G401 (cell line): ENCODE measurements at places on chromosomes 13 and 19.

- DNase-seq, result no peak
Measured at GRCh38 chr13:73216381-73216831, 157.6 kb downstream of the KLF5 start.

DNA sequence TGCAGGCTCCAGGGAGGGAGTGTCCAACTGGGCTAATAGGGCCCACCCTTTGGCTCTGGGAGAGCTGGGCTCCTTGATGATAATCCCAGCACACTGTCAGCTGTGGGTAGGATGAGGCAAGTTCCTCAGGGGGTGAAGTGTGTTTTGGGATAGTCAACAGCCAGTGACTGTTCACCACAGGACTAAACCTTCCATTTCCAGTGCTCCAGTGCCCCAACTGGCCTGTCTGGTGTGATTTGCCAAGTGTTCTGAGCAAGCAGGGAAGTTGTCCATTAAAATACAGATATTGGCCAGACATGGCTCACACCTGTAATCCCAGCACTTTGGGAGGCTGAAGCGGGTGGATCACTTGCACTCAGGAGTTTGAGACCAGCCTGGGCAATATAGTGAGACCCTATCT, 150.9 kb downstream of the TM9SF2 start:
- no peak for DNase-seq

DNA sequence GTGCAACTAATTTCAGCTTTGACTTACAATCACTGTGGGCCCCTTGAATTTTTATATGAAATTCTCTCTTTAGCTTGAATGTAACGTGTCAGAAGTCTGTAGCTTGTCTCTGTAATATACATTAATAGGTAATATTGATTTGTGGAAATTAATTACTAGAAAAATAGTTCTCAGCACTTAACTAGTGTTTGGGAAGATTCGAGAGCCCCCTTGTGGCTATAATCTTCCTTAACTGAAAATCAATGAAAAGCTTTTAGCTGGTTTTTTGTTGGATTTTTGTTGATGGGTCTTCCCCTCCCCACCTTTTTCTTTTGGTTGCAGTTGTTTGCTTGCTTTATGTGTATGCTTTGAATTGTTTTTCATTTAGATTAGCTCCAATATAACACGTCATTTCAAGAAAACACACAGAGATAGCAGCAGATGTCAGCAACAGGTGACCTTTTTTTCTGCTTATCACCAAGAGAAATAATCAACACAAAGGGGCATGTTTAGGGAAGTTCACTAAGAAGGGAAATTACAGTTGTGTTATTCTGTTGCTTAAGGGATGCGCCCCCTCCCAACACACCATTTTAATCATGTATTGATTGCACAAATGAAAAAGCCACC, 176.8 kb downstream of the OXGR1 start:
- no peak for DNase-seq

GRCh38 chr13:59730026-59730425, 433.7 kb downstream of the DIAPH3 start:
- no peak for DNase-seq

GRCh38 chr19:17022738-17023137, 3.9 kb downstream of the CPAMD8 start:
- no peak for DNase-seq
